ENCODE measurements at places on chromosomes 3 and 15.

DNA sequence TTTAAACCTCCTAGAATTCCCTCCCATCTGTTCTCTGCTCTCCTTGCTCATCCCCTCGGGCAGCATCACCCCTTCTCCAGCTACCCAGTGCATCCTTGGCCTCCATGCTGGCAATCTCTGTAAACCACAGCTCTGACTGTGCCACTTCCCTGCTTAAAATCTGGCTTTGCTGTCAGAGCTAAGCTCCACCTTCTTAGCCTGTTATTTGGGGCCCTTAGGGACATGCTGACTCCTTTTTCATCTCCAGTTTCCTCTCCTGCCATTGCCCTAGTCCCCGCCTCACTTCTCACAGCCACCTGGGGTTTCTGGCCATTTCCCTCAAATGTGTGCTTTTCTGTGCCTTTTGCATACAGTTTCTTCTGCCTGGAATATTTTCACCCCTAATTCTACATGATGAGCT, 5.7 kb downstream of the SLC6A20 start:
- DNase-seq: no peak

DNA sequence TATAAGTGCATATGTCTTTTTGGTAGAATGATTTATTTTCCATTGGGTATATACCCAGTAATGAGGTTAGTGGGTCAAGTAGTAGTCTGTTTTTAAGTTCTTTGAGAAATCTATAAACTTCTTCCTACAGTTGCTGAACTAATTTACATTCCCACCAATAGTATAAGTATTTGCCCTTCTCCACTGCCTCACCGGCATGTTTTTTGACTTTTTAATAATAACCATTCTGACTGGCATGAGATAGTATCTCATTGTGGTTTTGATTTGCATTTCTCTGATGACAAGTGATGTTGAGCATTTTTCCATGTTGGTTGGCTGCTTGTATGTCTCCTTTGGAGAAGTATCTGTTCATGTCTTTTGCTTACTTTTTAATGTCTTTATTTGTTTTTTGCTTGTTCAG, 94.1 kb upstream of the TP63 start:
- no peak for DNase-seq

DNA sequence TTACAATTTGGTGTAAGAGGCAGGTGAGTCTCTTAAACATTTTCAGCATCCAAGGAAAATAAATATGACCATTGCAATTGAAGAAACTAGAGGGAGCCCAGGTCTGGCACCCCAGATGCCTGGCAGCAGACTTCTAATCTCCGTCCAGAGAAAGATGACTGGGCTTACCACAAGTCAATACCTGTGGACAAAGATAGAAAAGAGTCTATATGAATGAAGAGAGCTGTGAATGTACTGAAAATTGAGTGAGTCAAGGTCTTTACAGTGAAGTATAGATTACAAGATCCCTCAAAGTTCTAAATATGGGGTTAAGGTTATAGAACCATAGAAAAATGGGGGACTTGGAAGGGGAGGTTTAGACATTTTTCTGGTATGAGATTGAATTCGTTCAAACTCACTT, 827.4 kb upstream of the NR2F2 start:
- no peak for DNase-seq

GRCh38 chr15:59313641-59314332, 58.9 kb downstream of the MYO1E start:
- no peak for DNase-seq

- DNase-seq: peak; percentile 37
Measured at GRCh38 chr15:90482124-90483011, 47.4 kb upstream of the CRTC3 start.

- DNase-seq: no peak
Measured at GRCh38 chr3:117898722-117899522, 1135.7 kb downstream of the IGSF11 start.

GRCh38 chr3:118057086-118057485, 977.6 kb downstream of the IGSF11 start:
- DNase-seq: no peak

- DNase-seq: no peak
Measured at GRCh38 chr3:132088291-132088690, 53.5 kb upstream of the CPNE4 start.

DNA sequence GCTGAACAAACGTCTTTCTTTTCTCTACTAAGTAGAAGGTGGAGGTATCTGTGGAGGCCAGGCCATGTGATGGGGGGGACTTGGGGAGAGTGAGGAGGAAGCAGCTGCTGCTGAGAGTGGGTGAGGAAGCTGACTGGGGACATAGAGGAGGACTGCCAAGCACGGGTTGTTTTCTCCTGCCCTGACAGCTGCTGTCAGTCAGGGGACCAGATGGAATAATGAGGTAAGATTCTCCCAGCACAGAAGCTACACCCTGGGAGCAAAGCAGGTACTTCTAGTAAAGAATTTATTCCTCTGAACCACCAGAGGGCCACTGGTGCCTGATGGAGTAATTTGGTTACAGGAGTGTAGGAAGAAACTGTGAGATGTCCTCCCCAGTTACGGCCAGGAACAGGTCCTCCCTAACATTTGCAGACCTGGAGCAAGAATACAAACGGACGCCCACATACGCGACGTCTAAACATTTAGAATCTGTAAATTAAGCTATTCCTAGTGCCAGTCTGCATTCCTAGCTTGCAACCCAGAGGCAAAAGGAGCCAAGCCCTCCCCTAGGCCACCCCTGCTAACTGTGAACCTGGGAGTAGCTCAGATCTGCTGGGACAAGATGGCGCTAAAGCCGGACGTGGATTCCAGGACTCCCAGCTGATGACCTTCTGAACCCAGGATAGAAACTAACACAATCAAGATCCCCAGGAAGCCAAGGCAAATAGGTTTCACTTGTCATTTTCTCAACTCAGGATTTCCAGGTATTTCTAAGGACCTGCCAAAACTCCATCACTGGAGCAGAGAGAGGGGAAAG, 14.8 kb downstream of the CRYGS start:
- DNase-seq: no peak

- DNase-seq: no peak
Measured at GRCh38 chr3:68059628-68060152, 405.3 kb upstream of the SUCLG2 start.

- DNase-seq: no peak
Measured at GRCh38 chr3:74426571-74426970, 187.9 kb downstream of the CNTN3 start.

- no peak for DNase-seq
Measured at GRCh38 chr3:189071446-189071845, 100.3 kb upstream of the TPRG1 start.
